Type B pancreatic cell (in vitro differentiated cells): ENCODE measurements at places on chromosomes 13 and 19.

DNA sequence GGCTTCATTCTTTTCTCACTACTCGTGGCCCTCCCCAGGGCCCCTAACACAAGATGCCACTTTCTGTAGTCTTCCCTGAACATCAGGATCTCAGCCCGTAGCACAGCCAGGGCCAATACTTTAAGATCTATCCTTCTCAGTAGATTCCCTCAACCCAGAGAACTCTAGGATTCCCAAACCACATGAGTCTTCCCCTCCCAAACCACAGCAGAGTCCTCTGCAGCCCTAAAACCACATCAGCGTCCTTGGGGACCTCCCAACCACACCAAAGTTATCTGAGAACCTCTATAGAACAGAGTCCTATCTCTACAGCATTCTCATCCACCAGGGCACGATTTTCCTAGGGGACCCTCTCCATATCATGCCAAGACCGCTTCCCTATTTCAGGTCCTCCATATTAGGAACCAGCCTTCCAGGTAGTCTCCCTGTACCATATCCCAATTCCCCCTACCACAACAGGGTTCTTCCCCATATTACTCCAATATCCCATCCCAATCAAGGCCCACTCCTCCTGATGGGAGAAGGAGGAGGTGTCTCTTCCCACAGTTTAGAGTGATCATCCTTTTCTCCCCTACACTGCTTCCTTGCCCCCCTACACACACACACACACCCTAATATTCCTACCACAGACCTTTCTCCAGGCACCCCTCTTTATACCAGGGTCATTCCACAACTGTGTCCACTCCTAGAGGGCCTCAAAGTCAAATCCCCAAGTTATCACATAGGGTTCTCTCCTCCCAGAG is 1.4 kb downstream of the DYRK1B start:
- DNase-seq: no peak

DNA sequence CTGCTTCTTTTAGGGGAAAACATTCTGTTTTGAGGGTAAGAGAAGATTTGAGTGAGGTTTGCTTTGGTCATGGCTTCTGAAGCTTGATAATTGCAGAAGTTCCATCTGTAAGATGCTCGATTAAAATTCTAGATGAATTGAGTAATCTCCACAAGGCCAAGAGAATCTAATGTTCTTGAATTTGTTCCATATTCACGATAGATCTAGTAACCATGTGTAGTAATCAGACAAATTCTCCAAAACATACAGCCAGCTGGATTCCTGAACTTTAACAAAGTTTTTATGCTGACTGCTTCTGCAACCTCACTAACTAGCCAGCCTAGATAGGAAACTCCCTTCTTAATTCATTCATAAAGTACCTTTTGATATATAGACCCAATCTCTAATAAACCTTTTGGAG is 92.7 kb downstream of the COL4A2 start:
- no peak for DNase-seq

DNA sequence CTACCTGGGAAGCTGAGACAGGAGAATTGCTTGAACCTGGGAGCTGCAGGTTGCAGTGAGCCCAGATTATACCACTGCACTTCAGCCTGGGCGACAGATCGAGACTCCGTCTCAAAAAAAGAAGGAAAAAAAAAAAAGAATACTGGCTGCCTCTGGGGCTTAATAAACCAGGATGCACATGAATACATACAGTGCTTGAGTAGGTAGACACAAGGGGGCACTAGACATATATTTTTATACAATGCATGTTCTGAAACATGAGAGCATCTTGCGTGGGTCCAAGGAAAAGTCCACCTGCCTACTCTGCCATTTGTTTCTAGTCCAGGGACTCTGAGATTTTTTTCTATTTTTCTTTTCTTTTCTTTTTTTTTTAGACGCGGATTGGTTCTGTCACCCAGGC is 31.2 kb downstream of the KEAP1 start:
- DNase-seq: no peak

GRCh38 chr13:54394908-54395307 is 1366.3 kb downstream of the OLFM4 start:
- no peak for DNase-seq

- DNase-seq: no peak
Measured at GRCh38 chr13:112152846-112153245, 85.9 kb downstream of the SOX1 start.

DNA sequence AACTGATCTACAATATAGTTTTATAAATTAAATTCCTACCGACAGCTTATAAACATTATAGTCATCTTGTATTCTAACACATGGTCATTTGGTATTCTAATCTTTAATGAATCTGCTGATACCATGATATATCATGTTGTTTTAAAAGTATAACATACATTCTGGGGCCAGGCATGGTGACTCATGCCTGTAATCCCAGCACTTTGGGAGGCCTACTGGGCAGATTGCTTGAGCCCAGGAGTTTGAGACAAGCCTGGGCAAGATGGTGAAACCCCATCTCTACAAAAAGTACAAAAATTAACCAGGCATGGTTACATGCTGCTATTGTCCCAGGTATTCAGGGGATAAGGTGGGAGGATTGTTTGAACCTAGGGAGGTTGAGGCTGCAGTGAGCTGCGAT is 3.1 kb downstream of the ZNF383 start:
- DNase-seq: no peak

DNA sequence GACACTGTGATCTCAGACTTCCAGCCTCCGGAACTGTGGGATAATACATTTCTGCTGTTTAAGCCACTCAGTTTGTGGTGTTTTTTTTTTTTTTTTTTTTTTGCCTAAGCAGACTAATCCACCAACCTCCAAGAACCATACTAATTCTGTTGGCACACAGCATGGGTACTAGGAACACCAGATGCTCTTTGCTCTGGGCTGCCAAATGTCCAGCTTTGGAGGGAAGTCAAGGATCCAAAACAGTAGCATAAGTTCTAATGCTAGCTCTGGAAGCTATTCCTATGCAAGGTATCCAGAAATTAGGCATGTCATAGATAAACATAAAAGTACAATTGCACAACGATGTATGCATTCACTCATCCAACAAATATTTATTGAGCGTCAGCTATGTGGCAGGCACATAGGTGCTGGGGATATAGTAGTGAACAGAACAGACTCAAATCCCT is 64.5 kb upstream of the WDFY2 start:
- no peak for DNase-seq

GRCh38 chr13:109713681-109714080 is 72.7 kb downstream of the IRS2 start:
- no peak for DNase-seq

- DNase-seq: no peak
Measured at GRCh38 chr13:20803180-20803965, 29.6 kb upstream of the EEF1AKMT1 start.
